ENCODE measurements at places on chromosomes 1 and 21.

- no peak for DNase-seq
Observed at GRCh38 chr21:31254131-31254530, 89.9 kb downstream of the TIAM1 start.

GRCh38 chr1:180584869-180585268, 26.1 kb downstream of the OVAAL start:
- DNase-seq: no peak

DNA sequence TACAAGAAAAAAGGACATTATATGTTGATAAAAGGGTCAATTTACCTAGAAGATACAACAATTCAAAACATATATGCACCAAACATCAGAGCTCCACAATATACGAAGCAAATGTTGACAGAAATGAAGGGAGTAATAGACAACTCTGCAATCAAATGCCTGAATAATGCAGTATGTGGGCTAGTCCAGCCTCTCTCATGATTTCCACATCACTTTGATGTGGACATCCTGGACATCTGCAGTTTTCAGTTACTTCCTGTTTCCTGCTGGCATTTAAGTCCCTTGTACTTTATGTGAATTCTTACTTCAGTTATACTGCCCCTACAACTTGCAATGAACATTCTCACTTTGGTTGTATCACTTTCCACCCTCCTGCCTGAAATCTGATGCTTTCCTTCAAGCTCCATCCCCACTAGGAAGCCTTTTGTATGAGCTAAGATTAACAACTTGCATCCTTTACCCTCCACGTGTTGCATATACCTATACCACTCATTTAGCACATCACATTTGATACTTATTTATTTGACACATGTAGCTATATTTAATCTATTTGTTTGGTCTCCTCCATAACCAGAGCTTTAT, 36.7 kb downstream of the DISC1 start:
- no peak for DNase-seq

- no peak for DNase-seq
Observed at GRCh38 chr1:117232531-117232930, 21.8 kb upstream of the VTCN1 start.

DNA sequence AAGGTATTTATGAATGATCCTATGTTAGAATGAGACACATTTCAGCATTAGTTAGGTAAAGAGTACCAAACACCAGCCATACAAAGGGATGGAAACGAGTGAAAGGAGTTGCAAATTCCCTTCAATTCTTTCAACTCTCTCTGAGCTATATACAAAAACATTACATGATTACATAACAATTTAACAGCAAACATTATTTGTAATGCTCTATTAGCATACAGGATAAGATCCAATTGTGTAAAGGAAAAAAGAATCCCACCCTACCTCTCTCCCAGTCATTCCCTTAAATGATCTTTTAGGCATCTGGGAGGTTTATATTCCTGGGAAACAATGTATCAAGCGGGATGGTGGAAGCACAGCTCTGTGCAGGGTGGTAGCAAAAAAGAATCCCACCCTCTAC, 117.9 kb downstream of the RHOU start:
- no peak for DNase-seq

DNA sequence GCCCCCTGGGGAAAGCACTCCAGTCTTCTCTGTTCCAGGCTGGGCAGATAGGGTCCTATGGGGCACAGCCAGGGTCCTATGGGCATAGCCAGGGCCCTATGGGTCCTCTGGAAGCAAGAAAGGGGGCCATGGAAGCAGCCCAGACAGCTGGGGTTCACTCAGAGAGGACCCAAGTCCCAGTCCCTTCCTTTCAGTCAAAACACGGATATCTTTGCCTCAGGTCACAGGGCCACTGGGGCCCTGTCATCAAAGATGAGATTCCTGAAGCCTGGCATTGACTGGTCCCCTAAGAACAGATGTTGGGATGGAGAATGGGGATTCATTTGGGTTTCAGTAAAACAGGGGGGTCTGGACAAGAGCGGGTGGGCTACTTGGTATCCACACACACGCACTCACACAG, 8.5 kb downstream of the IGSF8 start:
- DNase-seq: no peak

GRCh38 chr21:35995522-35996088, 64.7 kb downstream of the SETD4 start:
- DNase-seq: no peak

- DNase-seq: no peak
Observed at GRCh38 chr1:62237950-62238374, 43.3 kb downstream of the L1TD1 start.

- DNase-seq: no peak
Observed at GRCh38 chr21:24895885-24896734, 711.2 kb downstream of the MRPL39 start.

DNA sequence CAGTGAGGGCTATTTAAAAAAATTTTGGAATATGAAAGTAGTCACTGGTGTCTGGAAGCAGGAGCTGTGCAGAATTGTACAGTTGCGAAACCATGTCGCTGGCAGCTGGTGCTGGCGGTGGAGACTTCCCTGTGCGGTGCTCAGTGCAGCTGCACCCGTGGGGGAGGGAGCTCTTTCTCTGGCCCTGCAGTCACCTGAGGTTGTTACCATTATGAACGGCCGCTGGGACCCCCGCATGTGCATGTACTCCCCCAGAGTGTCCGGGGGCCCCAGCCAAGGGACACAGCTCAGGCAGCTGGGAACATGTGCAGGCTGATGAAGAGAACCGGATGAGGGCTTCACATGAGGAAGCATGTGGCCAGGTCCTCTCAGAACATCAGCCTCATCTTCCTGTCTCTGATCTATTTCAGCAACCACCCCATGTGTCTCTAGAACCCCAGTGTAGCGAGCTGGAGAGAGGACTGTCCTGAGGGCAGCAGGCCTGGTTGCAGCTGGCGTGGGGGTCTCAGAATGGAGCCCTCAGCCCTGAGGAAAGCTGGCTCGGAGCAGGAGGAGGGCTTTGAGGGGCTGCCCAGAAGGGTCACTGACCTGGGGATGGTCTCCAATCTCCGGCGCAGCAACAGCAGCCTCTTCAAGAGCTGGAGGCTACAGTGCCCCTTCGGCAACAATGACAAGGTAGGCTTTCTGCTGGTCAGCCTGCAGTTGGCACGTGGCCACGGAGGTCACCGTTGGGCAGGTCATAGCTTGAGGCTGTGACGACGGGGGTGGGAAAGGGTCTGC, at the start of gene TRPM2:
Gene TRPM2 (plus strand): TSS at position 431 of the 780 bp plus-strand sequence. CDS start 80 bp downstream, at position 511.
- DNase-seq: no peak

GRCh38 chr1:160328184-160328583, 14.9 kb downstream of the COPA start:
- no peak for DNase-seq

GRCh38 chr1:162367772-162368171, 8.9 kb downstream of the SPATA46 start:
- DNase-seq: no peak

DNA sequence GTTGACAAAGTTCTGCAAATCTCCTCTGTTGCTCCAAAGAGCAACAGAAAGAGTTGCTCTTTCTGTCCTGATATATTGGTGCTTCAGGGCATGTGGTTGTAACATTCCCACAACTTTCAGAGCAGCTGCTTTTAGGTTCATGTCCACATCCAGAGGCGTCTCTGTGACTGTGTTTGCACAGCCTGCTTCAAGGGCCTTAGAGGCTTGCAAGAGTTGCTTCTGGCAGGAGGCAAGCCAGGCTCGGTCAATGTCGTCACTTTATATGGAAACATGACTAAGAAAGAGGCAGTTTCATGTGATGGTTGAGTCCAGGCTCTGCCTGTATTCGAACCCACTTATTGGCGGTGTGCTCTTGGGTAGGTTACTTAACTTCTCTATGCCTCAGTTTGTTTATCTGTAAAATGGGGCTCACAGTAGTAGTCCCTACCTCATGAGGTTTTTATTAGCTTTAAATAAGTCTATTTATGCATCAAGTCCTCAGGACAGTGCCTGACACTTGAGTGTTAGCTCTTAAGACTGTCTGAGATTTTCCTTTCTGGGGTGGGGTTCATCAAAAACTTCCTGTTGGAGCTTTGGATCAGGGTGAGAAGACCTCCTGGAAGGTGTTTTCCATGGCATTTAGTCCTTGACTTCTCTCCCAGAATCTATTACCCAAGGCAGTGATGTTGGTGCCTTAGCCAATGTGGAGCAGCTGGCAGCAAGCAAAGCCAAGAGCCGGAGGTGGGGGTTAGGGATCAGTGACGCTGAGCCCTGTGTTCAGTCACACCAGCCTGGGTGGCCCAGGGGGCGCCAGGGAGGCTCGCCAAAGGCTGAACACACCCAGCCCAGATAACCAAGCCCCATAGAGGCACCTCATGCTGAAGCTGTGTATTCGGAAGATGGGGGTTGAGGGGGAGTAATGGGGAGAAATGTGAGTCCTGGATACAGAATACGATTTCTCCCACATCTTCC, 18.9 kb downstream of the LHX4 start:
- no peak for DNase-seq

- DNase-seq: no peak
Observed at GRCh38 chr1:6418668-6419396, 887 bp downstream of the HES2 start.

DNA sequence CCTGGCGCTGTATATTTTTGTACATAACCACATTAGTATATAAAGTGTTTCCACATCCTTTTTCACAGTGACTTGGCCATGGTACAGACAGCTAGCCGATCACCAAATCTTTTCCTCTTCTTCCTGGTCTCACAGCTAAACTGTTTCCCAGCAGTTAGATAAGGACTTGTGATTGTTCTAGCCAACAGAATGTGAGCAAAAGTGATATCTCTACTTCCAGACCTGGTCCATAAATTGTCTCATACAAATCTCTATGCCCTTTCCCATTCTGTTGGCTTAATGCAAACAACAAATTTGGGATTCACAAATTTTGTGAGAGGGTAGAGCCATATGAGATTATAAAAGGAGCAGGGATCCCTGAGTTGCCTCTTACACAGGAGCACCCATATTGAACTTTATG, 19.5 kb downstream of the PAFAH2 start:
- DNase-seq: no peak

DNA sequence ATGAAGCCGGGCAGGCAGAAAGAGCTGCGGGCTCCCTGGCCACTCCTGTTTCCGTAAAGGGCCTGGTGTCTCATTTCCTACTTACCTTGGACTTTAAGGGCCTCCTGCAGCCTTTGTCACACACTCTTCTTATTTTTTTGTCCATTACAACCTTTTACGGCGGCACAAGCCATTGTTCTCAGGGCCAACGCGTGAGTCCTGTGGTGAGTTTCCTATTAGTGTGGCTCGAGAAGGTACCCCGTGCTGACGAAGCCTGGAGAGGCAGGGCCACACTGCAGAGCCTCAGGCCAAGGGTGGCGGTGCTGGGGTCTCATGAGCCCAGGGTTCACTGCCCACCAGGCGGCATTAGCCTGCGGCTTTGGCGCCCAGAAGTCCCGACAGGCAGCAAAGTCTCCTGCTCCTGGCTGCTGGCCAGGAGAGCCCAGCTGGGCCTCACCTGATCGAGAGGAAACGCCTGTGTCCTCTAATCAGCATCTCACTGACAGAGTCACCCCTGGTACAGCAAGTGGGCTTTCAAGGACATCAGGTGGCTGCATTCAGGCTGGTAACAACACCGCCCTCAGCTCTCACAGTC, 62.0 kb downstream of the SIK1 start:
- DNase-seq: no peak

DNA sequence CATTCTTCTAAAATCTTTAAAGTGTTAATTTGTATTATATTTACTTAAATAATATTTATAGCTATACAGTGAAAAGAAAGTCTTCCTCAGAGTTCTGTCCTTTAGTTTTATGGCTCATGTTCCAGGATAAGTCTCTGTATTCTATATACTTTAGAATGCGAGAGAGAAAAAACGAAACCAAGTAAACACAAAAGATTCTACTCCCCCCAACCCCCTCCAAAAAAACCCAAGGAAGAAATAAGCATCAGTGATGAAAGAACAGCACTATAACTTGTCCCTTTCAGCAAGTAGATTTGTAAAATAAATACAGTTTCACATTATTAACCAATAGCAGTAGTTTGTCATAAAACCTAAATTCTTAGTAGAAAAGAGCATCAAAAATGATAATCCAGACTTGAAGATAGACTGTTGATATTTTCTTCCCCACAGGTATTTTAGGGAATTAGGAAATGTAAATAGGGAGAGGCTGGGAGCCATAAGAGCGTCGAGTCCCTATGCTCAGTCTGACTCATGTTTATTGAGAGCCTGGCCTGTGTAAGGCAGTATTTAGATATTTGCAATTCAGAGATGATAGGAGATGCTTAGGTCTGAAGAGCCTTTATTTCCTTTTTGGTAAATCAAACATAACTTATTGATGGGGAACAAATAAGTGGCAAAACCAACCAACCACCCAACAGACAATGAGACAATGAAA, 35.5 kb downstream of the CDC14A start:
- no peak for DNase-seq

- DNase-seq: no peak
Observed at GRCh38 chr1:234474375-234474774, 4.6 kb downstream of the TARBP1 start.

DNA sequence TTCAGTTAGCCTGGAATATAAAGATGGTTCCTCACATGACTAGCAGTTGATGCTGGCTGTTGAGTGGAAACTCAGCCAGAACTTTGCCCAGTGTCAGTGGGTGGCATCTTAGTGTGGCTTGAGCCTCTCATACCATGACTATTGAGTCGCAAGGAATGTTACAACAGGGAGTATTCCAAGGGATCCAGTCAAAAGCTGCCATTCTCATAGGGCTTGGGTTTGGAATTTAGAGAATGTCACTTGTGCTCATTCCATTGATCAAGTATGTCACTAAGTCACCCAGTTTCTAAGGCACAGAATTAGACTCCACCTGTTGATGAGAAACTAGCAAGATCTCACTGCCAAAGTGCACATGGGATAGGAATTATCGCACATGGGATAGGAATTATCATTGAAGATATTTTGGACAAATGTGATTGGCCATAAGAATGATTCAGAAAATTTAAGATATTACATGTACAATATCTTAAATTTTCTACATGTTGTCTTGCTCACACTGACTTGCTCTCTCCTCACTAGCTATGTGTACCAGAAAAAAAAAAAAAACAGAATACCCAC, 1290.7 kb upstream of the ADGRL2 start:
- no peak for DNase-seq

- DNase-seq: no peak
Observed at GRCh38 chr1:28308750-28309149, 20.1 kb upstream of the MED18 start.

DNA sequence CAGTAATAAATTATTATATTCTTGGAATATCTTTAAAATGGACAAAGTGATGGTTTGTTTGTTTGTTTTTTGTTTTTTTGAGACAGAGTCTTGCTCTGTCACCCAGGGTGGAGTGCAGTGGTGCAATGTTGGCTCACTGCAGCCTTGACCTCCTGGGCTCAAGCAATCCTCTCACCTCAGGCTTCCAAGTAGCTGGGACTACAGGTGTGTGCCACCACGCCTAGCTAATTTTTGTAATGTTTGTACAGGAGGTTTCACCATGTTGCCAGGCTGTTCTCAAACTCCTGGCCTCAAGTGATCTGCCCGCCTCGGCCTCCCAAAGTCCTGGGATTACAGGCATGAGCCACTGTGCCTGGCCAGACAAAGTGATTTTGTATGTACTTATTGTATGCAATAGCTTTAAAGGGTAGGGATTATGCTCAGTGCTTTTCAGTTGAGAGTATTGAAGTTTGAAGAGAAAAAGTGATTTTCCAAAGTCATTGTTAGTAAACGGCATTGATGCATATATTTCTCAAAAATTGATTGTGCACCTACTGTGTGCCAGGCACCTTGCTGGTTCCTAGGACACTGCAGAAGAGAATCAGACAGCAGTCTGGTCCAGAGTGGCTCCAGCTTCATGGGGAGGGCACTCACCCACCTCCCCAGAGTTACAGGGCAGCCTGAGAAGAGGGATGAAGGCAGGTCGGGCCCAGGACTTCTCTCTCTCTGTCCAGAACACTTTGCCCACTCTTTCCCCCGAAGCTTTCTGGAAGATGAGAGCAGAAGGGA, 34.2 kb upstream of the TTC22 start:
- DNase-seq: no peak

GRCh38 chr1:220797553-220797952, 10.8 kb downstream of the MTARC1 start:
- no peak for DNase-seq

All from activated B cell treated with CpG ODN at 0.5 μM for 24 hours (primary cell).